Iris pigment epithelial cell (primary cell): ENCODE measurements at places on chromosomes 4 and X.

DNA sequence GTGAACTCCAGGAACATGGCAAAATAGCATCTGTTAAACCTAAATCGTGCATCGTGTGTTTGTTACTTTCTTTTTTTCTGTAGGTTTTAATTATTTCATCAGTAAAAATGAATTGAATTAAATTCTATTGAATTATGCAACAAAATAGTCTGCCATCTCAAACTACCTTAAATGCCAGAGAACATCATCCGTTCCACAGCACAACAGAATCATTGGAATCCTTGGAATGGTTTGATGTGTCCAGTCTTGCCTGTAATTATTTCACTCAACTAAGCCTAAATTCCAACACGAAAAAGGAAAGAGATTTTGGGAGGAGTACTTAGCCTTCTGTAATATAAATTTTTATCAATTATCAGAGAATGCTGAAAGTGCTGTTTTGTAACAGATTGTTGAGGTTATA lies 17.1 kb upstream of the SLC7A11 start:
- no peak for DNase-seq

DNA sequence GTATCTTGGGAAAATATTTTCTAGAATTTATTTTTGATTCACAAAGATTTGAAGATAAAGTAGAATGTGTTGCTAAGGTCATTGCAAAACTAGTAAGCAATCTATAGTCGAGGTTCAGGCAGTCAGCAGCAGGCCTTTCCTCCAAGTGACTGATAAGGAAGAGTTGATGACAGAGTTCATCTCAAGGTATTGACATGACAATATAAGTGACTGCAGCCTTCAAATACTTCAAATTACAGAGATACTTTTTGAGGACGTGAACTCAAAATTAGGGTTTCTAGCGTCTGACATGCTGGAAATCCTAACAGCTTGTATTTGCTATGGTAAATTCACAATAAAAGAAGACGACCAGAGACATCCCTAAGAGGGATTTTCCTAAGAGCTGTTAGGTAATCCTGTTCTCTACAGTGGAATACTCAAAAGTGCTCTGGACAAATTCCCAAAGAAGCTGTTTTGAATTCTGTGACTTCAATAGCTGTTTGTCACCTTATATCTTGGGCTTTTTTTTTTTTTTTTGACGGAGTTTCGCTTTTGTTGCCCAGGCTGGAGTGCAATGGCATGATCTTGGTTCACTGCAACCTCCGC lies 7.4 kb downstream of the ARHGAP10 start:
- DNase-seq, result peak; percentile 48

- no peak for DNase-seq
Measured at GRCh38 chr4:94944726-94945125, 187.0 kb downstream of the BMPR1B start.

DNA sequence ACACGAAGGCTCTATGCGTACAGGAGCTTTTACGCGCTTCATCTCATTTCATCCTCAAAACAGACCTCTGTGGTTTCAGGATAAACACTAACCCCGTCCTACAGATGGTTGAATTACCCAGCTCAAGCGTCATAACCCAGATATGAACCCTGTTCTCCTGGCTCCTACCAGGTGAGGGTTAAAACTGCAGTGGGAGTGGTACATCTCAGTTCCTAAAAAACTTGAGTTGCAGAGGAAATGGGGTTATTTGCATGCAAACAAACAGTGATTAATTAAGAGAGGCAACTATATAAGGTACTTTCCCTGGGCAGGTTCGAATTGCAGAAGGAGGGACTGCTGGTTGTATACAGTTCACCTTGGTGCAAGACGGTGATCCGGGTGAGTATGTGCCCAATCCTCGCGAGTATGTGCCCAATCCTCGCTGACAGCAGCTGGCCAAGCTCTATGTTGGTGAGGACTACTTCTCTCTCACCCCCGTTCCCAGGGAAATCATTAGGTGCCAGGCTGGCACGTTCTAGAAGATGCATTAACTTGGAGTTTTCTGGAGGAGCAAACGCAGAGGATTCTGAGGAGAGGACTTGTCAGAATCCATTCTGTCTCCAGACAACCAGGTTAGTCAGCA lies 72.6 kb downstream of the FHDC1 start:
- no peak for DNase-seq

GRCh38 chr4:71380788-71381187 lies 42.0 kb downstream of the SLC4A4 start:
- peak; percentile 37 for DNase-seq

- DNase-seq, result no peak
Measured at GRCh38 chr4:111748157-111748556, 397.1 kb upstream of the FAM241A start.

DNA sequence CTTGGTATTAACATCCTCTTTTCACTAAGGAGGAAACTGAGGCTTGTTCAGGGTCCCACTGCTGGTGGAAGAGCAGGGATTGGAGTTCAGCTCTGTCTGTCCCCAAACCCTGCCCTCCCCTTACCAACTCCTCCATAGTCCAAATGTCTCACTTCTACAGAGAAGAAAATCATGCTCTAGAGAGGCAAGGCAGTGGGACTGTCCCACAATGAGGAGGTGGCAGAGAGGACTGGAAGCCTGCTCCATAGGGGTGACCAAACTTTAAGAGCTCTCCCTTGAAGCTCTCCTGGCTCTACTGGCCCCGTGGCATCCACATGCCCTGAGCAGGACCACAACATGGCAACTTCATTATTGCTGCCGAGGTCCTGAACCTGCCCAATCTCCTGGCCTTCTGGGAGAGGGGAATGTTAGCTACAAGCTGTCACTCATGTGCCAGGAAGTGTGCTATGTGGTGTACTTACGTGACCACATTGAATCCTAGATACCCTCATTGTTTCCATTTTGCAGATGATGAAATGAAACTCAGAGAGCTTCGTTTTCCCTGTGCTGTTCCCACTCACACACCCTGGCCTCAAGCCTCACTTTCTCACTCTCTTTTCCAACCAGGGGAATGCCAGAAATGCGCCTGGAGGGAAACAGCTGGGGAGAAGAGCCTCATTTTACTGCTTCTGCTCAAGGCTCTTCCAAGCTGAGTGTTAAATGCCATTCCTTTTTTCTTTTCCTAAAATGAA lies 71.5 kb downstream of the ANAPC4 start:
- DNase-seq, result peak; percentile 44

- DNase-seq, result peak; percentile 46
Measured at GRCh38 chr4:74545448-74545847, 100.5 kb downstream of the AREG start.

DNA sequence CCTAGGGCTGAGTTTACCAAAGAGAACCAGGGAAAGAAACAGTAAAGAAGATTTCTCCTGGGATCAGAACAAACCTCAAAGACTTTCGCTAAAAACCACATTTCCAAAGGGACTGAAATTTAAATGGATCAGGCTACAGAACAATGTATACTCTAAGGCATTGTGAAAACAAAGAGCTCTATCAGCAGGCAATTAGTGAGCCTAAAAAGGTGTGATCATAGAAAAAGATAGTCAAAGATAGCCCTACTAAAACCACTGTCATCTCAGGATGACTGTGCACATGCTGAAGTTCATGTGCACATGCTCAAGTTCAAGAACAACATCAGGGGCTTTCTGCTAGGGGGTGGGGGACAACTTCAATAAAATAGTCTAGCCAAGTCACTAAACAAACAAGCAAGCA lies 12.9 kb upstream of the SMIM10L2A start:
- no peak for DNase-seq

GRCh38 chrX:154731881-154732280 lies 19.0 kb downstream of the GAB3 start:
- DNase-seq, result peak; percentile 85

- no peak for DNase-seq
Measured at GRCh38 chr4:94567811-94568210, 116.1 kb downstream of the PDLIM5 start.

GRCh38 chr4:100017637-100018310 lies 67.7 kb upstream of the H2AZ1 start:
- peak; percentile 65 for DNase-seq

GRCh38 chr4:111113591-111113990 lies 490.7 kb upstream of the PITX2 start:
- DNase-seq, result peak; percentile 19

- peak; percentile 34 for DNase-seq
Measured at GRCh38 chrX:153953342-153953830, 8.9 kb upstream of the RENBP start.

DNA sequence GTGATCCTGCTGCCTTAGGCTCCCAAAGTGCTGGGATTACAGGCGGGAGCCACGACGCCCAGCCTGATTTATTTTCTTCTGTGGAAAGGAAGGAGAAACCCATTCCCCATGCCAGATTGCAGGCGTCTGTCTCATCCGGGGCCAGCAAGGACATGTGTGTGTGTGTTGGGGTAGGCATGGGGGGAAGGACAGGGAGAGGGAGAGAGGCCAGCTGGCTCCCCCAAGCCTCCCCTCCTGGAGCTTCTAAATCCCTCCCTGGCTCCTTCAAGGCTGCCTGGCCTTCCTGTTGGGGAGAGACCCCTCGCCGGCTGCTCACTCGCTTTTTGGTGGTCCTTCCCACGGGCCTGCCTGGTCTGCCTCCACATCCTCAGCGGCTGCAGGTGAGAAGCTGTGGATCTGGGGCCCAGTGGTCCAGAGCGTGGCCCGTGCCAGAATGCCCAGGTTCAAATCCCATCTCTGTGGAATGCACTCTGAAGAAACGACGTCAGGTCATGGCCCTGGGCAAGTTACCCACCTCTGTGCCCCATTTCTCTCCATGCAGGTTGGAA lies 1.3 kb upstream of the PLXNB3 start:
- no peak for DNase-seq

DNA sequence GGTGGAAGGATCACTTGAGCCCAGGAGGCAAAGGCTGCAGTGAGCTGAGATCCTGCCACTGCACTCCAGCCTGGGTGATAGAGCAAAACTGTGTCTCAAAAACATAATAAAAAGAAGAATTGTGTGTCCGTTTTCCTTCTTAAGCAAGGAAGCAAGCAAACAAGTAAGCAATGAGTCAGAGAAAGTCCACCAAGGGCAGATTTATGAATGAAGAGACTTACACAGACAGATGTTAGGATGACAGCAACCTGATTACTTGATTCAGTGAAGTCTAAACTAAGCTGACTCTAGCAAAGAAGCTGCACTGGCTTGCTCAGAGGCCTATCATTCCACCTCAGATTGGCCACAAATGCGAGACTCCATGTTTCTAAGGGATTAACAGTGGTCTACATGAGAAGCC lies 34.1 kb upstream of the SCML1 start:
- peak; percentile 3 for DNase-seq

- DNase-seq, result no peak
Measured at GRCh38 chr4:11636031-11636430, 207.3 kb upstream of the HS3ST1 start.

DNA sequence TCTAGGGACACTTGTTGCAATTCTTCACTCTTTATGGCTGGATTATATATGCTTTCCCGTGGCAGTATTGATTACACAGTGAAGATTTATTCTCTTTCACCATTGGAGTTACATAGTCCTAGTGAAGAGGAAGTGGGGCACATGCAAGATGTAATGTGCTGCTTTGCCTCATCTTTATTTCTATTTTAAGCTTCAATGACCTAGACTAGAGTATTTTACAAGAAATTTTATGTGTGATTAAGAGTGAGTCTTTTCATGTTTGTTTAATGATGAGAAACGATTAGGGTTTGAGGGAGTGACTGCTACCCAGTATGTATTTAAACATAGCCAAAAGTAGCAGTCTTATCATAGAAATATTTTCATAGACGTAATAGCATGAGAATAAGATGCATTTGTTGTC lies 30.8 kb downstream of the DIAPH2 start:
- no peak for DNase-seq

DNA sequence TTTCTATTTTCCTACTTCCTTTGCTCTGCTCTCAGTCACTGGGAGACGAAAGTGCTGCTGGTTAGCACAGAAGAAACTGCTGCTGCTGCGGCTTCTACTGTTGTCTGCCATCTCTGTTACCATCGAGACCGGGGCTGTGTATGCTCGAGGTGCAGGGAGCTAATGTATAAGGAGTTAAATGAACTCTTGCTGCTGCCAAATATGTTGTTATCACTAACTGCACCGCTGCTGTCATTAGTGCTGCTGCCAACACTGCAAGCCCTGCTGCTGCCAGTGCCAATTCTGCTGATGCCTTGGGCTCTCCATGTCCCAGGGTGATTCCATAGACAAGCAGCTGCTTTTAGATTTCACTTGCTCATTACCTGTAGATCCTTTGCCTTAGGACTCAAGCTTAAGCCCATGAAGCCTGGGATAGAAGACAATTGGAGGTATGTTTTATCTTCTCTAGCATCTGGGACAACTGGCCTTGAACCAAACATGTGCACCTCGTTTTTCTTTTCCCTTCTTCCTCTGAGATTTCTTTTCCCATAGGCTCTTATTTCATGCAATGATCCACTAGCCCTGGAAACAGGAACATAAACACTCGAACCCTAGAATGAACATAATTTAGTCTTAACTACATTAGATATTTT lies 107.8 kb downstream of the CCSER1 start:
- no peak for DNase-seq

- DNase-seq, result no peak
Measured at GRCh38 chr4:173924561-173924960, 358.9 kb downstream of the FBXO8 start.

- no peak for DNase-seq
Measured at GRCh38 chrX:130139474-130140201, 26.0 kb downstream of the AIFM1 start.

GRCh38 chr4:24858026-24858425 lies 54.8 kb downstream of the CCDC149 start:
- peak; percentile 58 for DNase-seq

DNA sequence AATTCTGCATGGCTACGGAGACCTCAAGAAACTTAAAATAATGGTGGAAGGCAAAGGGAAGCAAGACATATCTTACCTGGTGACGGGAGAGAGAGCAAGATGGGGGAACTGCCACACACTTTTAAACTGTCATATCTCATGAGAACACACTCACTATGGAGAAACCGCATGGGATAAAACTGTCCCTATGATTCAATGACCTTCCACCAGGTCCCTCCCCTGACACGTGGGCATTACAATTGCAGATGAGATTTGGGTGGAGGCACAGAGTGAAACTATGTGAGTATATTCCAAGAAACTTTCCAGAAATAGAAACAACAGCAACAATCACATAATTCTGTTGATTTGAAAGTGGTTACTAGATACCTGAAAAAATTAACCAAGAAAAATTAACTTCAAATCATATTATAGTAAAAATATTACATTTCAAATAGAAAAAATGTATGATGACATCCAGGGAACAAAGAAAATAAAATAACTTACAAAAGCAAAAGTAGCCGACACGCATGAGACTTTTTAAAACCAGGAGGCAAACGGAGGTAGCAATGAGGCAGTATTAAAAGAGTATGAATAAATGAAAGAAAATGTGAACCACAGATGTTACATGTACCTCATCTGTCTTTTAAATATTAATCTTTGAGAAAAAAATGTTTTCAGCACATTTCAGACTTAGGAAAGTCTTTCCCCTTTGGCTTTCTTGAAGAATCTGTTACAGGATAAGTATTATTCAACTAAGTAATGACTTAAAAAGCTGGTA lies 879.5 kb downstream of the TECRL start:
- no peak for DNase-seq

- DNase-seq, result peak; percentile 55
Measured at GRCh38 chrX:32877592-32877991, 333.8 kb downstream of the DMD start.
